ENCODE measurements at places on chromosomes 4 and X. TPM values are rescaled to one million over a fixed set of nuclear protein-coding genes. Genes with fewer than 3 reads are reported as not detected.

GRCh38 chr4:148004228-148004857, 272.5 kb downstream of the ARHGAP10 start:
- no peak for DNase-seq
- H3K36me3 ChIP-seq, result no peaks in the 10 kb centered on the region
- H3K27ac ChIP-seq, result no peak overlapping the region
- H3K4me3 ChIP-seq, result no peak overlapping the region

GRCh38 chrX:54807524-54808108, at the start of gene MAGED2:
MAGED2 (plus strand) TSS chrX:54807745; CDS start chrX:54809332, 1,587 bp downstream.
- H3K4me1 ChIP-seq, result peaks cover 12% of the 10 kb centered on the region
- H3K4me3 ChIP-seq, result peak within 1 kb of the TSS; percentile 70
- DNase-seq, result no peak
- H3K27me3 ChIP-seq, result no peaks in the 10 kb centered on the region
- H3K36me3 ChIP-seq, result no peaks in the 10 kb centered on the region

GRCh38 chr4:17092736-17093437, 194.4 kb upstream of the LDB2 start:
- H3K4me1 ChIP-seq, result no peaks in the 10 kb centered on the region
- no peaks in the 10 kb centered on the region for H3K27me3 ChIP-seq
- H3K36me3 ChIP-seq, result no peaks in the 10 kb centered on the region
- no peak for DNase-seq

GUCY1A1 gene
- total RNA-seq, result 4.9 TPM

CACNA1F gene
- total RNA-seq, result not detected

Measured in adrenal gland (tissue), 19 donors.